ENCODE measurements at places on chromosomes 16 and 17.

GRCh38 chr17:74610108-74610507 is 13.4 kb downstream of the CD300E start:
- DNase-seq: no peak

DNA sequence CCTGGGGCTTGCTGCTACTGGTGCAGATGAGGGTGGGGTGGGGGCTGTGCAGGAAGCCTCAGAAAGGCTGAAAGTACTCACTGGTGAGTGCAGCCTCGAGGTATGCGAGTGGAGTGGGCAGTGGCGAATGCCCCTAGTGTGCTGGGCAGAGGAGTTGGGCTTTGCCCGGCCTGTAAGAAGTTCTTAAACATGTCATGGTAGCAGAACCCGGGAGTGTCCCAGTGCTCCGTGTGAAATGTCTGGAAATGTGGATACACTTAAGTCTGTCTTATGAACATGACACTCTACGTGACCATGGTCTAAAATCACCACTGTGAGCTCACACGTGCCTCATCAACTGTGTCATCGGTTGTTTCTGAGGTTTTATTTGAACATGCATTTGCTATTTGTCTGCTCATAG is 1.7 kb downstream of the SMTNL2 start:
- no peak for DNase-seq

DNA sequence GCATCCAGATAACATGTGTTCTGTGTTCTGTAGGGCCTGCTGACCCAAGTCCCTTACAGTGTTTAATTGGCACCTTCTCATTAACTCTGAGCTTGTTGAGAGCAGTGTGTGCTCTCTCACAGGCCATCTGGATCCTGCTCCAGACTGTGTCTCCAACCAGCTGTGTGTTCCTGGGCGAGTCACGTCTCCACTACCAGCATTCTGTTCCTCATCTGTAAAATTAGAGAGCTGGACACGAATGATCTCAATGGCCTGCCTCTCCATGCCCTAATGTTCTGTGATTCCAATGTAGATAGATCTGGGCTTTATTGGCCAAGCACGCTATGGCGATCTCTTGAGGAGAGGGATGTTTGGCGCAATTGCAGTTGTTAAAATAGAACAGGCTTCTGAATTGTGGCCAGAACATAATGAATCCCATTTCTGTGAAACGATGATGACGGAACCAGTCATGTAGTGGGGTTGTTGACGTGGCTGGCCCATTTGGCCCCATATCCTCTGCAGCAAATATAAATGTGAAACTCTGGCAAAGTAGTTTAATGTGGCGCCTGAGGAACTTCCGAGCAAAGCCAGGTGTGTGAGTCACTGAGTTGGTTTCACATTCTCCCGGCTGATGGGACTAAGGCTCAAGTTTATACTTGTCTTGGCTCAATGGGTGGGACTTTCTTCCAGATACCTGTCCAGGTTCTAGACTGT is 22.2 kb downstream of the TBX4 start:
- no peak for DNase-seq

- no peak for DNase-seq
Observed at GRCh38 chr17:13485327-13485726, 116.4 kb downstream of the HS3ST3A1 start.

DNA sequence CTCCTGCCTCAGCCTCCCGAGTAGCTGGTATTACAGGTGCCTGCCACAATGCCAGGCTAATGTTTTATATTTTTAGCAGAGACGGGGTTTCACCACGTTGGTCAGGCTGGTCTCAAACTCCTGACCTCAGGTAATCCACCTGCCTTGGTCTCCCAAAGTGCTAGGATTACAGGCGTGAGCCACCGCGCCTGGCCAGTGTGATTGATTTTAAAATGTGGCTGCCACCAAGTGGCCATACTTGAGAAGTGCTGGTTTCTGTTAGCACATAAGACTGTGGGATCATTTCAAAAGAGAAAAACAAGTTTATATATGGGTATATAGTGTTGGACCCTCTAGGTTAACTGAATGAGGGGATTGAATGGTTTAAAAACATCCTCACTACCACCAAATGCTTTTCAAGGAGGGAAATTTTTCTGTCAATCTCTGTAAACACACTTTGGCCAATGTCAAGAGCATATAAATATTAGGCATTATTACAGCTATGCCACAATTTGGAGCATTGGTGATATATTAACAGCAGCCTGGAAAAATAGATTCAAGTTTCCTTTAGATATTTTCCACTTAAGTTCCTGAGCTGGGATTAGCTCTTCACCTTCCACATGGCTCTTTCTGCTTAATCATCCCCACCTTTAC is 13.5 kb upstream of the DHRS13 start:
- no peak for DNase-seq

DNA sequence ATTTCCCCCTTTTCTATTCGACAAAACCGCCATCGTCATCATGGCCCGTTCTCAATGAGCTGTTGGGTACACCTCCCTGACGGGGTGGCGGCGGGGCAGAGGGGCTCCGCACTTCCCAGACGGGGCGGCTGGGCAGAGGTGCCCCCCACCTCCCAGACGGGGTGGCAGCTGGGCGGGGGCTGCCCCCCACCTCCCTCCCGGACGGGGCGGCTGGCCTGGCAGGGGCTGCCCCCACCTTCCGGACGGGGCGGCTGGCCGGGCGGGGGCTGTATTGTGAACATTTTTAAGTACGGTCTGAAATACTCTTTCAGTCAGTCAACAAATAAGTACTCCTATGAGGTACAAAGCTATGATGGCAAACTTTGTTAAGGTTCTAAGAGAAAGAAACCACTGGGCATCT is 222.8 kb downstream of the CNTNAP4 start:
- no peak for DNase-seq

- peak; percentile 67 for DNase-seq
Observed at GRCh38 chr16:29825145-29826044, 5.1 kb downstream of the MVP start.

- DNase-seq: no peak
Observed at GRCh38 chr16:72785886-72786285, 262.0 kb downstream of the ZFHX3 start.

DNA sequence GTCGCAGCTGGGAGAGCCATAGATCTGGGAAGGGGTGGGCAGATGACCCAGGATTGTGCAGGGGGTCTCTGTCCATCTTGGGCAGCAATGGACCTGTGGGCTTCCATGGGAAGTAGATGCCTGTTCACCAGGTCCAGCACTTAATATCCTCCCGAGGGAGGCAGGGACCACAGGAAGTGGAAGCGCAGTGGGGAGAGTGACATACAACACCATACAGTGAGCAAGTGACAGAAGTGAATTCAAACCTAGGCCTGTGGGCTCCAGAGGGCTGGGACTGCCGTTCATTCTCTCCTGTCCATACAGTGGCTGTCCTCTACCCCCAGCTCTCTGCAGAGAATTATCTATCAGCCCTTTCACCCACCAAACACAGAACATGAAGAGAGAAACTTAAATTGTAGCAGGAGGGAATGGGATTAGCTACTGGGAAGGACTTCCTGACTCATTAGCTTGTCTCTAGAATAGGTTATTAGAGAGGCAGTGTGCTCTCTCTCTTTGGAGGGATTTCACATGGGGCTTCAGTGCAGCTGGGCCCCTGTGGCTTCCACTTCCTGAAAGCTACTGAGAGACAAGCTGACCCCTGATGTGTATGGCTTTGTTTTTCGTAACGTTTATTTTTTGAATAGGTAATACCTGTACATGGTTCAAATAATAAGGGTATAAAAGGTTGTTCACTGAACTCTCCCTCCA is 13.1 kb upstream of the SEZ6 start:
- no peak for DNase-seq

GRCh38 chr16:63244631-63245030 is 1208.4 kb upstream of the CDH8 start:
- DNase-seq: no peak

DNA sequence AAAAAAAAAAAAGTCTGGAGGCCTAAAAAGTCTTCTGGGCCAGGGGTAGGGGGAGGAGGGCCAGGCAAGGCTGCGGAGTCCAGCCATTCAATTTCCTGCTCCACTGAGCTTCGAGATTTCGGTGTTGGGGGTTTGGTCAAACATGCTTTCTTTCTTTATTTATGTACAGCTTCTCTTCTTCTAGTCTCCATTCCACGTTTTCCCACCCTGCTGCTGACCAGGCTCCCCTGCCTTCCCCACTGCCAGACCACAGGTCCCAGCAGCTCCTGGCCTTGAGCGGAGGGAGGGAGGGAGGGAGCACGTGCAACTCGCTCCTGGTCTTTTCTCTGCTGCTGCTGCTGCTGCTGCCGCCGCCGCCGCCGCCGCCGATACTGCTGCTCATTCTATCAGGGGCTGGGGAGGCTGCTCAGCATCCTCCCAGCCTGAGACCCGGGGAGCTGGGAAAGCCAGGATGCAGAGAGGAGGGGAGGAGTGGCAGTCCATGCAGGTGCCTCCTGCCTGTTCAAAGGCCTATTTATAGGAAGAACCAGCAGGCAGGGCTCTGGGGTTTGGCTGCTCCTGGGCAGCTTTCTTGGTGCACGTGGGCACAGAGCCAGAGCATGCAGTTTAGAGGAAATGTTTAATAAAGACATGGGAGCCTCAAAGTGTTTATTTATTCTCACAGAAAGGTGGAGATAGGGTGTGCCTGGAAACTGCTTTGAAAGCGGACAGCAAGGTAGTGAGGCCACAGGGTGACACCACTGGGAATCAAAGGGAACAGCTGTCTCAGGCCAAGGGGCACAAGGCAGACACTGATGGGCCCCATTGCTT is 23.4 kb upstream of the ZFHX3 start:
- no peak for DNase-seq

GRCh38 chr17:82740906-82741759 is 5.7 kb downstream of the FN3K start:
- DNase-seq: no peak

- no peak for DNase-seq
Observed at GRCh38 chr16:11450136-11450535, 104.9 kb downstream of the RMI2 start.

DNA sequence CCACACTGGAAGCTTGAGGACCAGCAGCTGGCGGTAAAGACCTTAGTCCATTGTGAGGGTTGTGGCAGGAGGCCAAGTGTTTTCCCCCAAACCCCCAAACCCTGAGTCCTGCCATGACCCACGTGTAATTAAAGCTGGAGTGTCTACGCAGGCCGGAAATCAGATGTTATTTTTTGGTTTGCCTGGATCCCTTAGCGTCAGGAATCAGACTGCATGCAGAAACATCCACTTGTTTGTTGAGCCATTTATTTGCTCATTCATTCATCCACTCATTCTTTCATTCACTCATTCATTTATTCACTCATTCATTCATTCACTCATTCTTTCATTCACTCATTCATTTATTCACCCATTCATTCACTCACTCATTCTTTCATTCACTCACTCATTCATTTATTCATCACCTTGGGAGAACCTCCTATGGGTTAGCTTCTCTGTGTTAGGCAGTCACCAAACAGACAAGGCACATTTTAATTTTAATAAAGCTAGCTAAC is 313.1 kb downstream of the MAF start:
- DNase-seq: no peak

DNA sequence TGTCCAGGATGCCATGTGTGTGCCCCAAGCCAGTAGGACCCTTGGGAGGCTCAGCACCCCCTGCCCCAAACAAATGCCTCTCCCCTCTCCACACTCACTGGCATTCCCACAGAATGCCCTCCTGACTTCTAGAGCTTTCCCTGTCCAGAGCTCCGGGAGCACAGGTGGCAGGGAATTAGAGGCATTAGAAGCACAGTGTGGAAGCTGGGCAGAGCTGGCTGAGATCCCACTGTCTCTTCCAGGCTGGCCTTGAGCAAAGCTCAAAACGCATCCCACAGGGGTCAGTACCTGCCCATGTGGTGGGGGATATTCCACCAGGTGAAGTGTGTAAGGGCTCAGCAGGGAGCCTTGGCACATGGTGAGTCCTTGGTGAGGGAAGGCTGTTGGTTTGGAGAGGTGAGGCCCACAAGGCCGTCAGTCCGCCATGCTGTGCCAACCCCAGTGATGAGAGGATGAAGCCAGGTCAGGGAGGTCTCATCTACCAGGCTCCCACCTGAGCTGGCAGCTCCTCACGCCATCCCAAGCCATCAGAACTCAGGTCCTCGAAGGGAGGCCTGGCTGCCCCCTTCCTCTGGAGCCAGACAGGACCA is 18.1 kb downstream of the ENDOV start:
- DNase-seq: no peak

DNA sequence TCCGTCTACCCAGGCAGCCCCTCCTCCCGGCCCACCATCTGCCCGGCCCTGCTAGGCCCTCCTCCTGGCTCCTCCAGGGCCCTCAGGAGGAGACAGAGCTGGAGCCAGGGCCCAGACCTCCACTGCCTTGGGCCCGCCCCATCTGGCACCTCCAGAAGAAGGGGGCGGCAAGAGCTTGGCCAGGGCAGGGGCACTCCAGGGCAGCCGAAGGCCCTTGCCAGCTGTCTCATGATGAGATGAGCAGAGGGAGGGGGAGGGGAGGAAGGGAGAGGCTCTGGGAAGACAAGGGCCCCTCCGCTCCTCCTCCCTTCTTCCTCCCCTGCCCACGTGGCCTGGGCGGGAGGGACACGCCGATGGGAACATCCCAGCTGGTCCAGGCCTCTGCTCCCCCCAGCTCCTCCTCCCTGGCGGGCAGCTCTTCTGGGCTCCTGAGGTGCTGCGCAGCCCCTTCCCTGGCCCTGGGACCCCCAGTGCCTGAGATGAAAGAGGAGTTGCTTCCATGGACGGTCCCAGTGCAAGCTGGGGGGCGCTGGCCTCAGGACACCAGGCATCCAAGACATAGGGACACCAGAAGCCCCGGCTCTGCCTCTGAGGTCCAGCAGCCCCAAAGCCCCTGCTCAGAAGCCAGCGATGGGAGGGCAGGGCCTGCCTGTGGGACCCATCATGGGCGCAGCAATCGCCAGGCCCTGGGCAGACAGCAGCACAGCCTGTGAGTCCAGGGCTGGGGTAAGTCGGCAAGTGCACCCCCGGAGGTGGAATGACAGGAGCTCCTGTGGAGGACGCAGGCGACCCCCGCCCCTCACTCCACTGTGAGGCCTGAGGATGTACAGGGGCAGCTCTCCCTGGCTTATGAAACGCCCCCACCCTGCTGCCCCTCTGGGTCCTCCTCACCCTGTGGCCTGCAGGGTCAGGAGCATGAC is 23.6 kb upstream of the ENPP7 start:
- DNase-seq: no peak

GRCh38 chr17:77070888-77071279 is 69.9 kb upstream of the SEC14L1 start:
- DNase-seq: no peak

DNA sequence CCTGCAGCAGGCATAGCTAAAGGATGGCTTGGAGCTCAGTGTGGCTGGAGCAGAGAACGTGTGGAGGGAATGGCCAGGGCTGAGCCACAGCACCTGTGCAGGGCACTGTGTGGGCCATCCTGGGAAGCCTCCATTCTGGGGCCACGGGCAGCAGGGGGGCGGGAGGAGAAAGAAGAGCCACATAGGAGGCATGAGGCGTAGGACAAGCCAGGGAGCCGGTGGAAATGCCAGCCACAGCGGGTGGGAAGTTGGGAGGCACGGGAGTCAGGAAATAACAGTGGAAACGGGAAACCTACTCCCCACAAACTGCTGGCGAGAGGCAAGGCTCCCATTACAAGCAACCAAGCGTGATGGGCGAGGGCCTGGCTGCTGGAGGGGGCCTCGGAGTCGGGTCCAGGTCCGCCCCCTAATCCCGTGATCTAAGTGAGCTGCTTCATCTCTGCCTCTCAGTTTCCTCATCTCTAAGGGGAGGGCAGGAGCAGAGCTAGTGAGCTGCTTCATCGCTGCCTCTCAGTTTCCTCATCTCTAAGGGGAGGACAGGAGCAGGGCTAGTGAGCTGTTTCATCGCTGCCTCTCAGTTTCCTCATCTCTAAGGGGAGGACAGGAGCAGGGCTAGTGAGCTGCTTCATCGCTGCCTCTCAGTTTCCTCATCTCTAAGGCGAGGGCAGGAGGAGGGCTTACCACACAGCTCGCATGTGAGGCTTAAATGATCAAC is 104.9 kb downstream of the ADCY9 start:
- DNase-seq: no peak

GRCh38 chr17:45227926-45228762 is 6.5 kb downstream of the FMNL1 start:
- DNase-seq: peak; percentile 68

Data from stimulated activated CD8-positive, alpha-beta memory T cell treated with anti-CD3 and anti-CD28 coated beads, Interleukin-4, amount 100 ng/mL, for 48 hours (primary cell).